Cerebellum (tissue), 4 donors: ENCODE measurements at places on chromosomes 7 and 10. TPM values are rescaled to one million over a fixed set of nuclear protein-coding genes. Genes with fewer than 3 reads are reported as not detected.

The HDAC9 gene
- 62.0 TPM for total RNA-seq

The PLAU gene
- 1.00 TPM for total RNA-seq

The WNT8B gene
- not detected for total RNA-seq

The TMEM26 gene
- total RNA-seq: 2.4 TPM

The DOCK4 gene
- 99.4 TPM for total RNA-seq

The SEMA3E gene
- 5.5 TPM for total RNA-seq

The CALHM3 gene
- not detected for total RNA-seq

The SFRP4 gene
- total RNA-seq: 2.2 TPM

The NEUROD6 gene
- total RNA-seq: 35.3 TPM

The CHST12 gene
- total RNA-seq: 5.4 TPM

DNA sequence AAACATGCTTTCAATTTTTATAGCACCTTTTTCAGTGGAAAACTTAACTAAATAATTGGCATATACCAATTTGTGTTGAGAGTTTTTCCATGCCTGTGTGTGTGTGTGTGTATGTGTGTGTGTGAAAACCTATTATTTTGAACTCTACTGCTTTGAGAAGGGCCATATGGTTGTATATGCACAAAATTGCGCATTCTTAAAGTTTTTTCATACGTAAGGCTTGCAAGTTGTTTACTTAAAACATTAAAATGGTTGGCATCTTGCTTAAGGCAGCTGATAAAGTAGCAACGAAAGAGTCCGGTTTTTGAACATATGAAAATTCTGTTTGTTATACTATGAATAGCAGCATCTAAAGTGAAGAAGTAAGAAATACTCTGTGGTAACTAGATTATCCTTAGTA, 84.1 kb downstream of the HDAC9 start:
- DNase-seq: no peak

GRCh38 chr10:28839600-28840007, 162.3 kb downstream of the BAMBI start:
- DNase-seq: no peak

- DNase-seq: no peak
These were observed 14.8 kb downstream of the ZNF316 start for GRCh38 chr7:6651851-6652445.

DNA sequence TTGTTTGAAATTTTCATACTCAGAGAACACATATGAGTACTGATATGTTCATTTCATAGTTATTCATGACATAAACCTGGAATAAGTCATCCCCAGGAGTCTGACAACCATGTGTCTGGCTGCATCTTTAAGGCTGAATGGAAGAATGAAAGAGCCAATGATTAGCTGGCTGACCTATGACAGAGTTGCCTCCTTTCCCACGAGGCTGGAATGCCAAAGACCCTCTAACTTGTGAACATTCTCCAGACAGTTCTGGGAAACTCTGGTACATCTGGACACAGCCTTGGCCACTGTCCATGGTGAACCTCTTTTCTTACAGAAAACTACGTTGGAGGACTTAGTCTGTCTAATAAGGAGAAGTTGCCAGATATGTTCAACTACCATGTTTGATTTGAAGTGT, 380.8 kb upstream of the MKI67 start:
- no peak for DNase-seq

GRCh38 chr10:130179640-130180039, 43.4 kb downstream of the GLRX3 start:
- DNase-seq: peak; percentile 39

DNA sequence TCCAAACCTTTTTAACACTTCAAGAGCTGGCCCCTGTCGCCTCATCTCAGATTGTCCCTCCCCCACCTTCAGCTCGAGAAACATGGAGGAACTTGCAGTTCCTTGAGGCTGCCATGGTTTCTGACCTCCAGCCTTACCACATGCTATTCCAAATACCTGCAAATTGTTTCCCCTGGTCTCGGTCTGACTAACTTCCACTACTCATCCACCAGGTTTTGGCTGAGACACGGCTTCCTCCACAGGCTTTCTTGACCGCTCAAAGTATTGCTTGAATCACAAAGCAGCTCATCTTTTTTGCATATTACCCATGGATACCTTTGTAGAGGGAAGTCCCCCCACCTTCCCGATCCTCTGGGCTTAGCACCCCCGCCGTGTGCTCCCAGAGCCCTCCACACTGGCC, 5.2 kb upstream of the SAMD8 start:
- DNase-seq: no peak

- DNase-seq: no peak
These were observed 216.8 kb upstream of the CCDC6 start for GRCh38 chr10:60123172-60123571.

DNA sequence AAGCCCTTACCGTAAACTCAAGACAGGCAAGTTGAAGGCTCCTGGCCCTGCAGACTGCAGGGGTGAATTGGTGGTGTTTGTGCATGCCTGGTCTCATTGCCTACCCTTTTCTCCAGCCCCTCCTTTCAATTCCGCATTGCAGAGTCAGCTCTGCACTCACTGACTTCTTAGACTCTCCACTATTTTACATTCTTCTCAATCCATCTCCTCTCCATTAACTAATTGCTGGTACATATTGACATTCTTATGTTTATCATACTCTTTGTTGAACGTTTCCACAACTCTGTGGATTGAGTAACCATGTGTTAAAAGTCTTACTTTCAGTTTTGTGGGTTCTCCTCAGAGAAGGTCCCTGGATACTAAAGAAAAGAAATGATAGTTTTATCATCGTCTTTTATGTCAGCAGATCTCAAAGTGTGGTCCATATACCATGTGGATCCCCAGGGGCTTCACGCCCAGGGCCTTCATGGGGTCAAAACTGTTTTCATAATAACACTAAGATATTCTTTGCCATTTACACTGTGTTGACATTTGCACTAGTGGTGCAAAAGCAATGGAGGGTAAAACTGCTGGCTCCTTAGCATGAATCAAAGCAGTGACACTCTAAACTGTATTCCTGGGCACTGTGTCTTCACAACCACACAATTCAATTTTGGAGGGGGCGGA, 135.4 kb upstream of the FZD1 start:
- no peak for DNase-seq

DNA sequence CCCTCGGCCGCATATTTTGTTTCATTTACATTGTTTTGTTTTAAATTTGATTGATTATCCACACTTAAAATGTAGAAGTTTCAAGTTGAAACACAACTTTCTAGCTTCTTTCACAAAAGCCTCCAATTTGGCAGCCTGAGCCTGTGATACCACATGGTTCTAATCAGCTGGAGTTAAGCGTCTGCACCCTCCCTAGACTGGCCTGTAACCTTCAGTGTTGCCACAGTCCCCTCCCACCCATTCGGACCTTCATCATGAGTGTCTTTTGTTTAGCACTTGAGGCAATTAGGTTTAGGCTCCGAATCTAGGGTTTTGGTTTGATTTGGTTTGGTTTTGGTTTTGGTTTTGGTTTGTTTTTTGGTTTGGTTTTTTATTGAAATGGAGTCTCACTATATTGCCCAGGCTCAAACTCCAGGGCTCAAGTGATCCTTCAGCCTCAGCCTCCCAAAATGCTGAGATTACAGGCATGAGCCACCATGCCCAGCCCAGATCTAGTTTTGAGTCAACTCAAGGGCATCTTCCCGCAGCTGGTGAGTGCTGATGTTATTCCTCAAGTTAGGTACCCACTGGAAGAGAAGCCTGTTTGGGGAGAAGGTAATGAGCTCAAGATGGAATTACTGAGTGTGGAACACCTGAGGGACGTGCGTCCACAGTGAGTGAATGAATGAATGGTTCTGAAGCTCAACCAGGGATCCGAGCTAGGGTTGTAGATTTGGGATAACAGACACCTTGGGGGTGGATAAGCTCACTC, 201.4 kb downstream of the HECW1 start:
- DNase-seq: no peak

DNA sequence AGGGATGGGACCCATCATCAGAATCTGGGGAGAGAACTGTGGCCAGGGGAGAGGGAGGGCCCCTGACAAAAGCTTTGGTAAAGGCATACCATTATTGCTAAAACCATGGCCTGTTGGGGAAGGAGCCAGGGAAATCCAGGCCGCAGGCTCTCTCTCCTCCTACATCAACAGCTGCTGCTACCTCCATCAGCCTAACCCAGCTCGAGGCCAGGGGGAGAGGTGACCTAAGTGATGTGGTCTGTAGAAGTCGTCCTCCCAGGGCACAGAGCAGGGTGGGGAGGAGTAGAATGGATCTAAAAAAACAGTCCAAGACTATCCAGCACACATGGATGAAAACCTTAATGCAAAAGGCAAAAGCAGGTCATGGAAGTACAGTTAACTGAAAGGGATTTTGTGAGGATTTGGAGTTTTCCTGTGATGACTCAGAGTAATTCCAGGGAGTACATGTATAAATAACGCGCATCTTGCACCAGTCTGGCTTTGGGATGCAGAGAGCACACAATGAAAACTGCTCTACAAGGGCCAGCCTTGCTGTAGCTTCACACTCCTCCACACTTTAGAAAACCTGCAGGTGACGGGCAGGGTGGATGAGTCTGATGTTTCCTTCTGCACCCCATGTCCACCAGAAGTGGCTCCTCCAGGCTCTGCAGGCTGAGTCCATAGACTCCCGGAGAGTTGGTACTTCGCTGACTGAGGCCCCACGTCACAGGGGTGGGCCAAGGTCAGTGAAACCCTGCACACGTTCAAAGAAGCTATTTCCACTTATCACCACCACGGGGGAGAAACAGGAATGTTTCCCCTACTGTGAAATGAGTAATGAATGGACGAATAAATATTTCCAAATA, 38.5 kb upstream of the MSMB start:
- DNase-seq: no peak

- DNase-seq: no peak
These were observed 207.6 kb downstream of the AHR start for GRCh38 chr7:17506095-17506494.

GRCh38 chr10:58937423-58937822, 239.0 kb upstream of the PHYHIPL start:
- DNase-seq: no peak

DNA sequence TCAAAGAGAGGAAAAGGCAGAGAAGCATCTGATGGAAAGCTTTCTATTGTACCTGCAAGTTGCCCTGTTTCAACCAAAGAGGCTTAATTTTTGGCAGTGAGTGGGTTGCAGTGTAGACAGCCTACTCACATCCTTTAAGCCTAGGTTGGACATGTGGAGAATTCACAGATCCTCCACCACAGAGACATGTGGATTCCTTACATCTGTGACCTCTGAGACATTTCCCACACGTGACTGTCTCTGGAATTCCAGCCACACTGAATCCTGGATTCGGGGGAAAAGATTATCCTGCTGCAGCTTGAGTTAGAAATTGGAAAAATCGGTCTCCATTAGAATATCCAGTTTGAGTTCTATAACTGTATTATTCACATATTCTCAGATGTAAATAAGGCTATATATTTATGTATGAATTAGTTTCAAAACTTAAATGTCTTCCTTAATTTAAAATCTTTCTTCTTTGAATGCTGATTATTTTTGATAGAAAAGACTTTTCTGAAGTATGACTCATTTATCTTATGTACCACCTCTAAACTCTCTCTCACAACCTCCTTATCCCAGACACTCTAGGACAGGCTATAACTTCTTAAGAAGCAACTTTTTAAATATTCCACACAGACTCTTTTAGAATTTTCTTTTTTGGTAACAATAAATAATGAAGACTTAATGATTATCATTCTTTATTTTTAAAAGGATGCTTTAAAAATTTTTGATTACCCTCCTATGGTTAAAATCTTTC, 123.3 kb downstream of the TWIST1 start:
- DNase-seq: no peak

DNA sequence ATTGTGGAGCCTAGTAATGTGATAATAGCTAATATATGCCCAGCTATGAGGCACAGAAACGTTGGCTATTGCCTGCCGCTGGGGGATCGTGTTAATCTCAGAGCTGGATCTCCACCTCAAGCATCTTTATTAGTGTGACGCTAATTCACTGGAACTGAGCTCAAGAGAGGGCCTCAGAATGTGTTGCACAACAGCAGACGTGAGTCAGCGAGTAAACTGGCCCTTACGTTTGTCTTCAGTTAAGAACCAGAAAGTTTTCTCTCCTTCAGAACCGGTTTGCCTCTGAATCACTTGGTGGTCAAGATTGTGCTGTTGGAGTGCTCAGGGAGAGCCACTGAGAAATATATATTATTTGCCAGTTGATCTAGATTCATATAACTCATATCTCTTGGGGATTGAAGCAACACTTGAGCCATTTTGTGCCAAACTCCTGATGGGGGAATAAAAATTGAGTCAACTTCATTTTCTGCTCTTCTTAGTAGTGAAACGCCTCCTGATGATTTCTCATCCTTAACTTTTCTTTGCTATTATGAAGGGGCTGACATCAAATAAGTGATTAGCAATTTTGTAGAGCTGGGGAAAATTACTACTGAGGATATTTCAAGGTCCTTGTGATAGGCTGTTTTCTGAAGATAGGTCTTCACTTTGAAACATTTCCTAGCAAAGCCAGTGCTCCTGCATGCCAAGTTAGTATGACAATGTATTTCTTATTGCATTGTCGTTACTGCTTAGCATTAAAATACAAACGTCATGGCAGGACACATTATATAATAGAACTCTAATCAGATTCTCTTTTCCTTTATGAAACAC, 22.3 kb downstream of the BZW2 start:
- no peak for DNase-seq

DNA sequence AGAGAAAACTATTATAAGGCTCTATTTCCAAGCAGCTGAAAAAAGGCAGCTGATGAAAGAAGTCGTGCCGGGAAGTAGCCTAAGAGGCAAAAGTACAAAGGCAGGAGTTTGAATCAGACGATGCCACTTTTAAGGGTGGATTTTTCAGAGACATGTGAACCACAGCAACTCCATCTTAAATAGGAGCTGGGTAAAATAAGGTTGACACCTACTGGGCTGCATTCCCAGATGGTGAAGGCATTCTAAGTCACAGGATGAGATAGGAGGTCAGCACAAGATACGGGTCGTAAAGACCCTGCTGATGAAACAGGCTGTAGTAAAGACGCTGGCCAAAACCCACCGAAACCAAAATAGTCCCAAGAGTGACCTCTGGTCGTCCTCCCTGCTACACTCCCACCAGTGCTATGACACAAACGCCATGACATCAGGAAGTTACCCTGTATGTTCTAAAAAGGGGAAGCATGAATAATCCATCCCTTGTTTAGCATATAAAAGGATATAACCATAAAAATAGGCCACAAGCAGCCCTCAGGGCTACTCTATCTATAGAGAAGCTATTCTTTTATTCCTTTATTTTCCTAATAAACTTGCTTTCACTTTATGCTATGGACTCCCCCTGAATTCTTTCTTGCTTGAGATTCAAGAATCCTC, 45.5 kb upstream of the PRSS1 start:
- no peak for DNase-seq

- DNase-seq: no peak
These were observed 146.3 kb downstream of the GPR85 start for GRCh38 chr7:112940314-112940732.

DNA sequence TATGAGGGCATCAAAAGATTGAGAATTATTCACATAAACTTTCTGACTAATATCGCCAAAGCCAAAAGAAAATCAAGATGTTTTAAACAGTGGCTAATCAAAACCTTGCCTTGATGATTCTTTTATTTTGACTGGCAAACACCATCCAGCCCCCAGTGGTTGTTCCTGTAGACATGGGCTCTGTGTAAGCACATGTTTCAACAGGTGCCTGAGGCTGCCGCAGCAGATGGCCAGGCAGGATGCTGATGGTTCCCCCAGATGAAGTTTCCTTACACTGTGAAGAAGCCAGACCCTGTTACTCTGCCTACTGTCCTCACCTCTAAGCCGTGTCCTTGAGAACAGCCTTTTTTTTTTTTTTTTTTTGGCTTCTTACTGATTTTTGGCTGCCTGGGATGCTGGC, 146.5 kb downstream of the RAB11FIP2 start:
- no peak for DNase-seq

GRCh38 chr10:49738616-49739360, 23.3 kb downstream of the OGDHL start:
- DNase-seq: peak; percentile 59
